Stimulated activated CD8-positive, alpha-beta memory T cell treated with anti-CD3 and anti-CD28 coated beads, Interleukin-7, amount 100 ng/mL, for 1 hour (primary cell): ENCODE measurements at places on chromosomes 3 and 15.

- DNase-seq = no peak
Measured at GRCh38 chr3:10563396-10563795, 58.0 kb upstream of the ATP2B2 start.

GRCh38 chr15:60399246-60399915 lies 1.6 kb upstream of the ANXA2 start:
- DNase-seq = no peak

GRCh38 chr15:73865904-73866303 lies 7.5 kb upstream of the TBC1D21 start:
- no peak for DNase-seq

DNA sequence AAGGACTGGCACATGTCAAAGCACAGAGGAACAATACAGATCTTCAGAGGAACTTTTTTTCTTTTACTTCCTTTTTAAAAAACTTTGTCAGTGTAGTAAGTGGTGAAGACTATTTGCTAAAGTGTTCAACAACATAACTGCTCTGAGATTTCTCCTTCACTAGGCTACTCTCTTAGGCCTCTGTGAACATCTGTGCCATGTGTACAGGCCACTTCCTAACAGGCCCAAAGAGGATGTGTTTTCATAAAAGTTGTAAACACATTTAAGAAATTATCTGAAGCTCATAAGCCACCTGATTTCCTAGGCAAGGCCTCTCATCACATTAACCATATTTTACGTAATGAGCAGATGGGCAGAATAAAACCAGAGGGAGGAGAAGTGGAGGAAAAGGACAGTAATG lies 235.4 kb downstream of the FHIT start:
- no peak for DNase-seq

DNA sequence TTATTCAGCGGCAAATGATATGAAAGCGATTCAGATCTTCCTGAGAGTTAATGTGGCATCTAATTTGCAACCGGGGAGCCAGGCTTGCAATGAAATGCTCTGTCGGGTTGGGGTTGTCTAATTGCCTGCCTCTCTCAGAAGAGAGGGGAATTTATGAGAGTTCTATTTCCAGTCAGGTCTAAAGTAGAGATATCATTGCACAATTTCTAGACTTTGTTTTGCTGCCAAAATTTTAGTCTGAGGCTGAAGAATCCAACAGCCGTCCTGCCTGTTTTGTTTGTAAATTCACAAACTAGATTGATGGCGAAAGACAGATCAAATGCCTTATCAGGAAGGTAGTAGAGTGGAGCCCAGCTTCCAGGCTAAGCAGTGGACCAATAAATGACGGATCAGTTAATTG lies 610 bp downstream of the LIPC start:
- no peak for DNase-seq

- DNase-seq = no peak
Measured at GRCh38 chr15:70351941-70352774, 254.4 kb upstream of the TLE3 start.

DNA sequence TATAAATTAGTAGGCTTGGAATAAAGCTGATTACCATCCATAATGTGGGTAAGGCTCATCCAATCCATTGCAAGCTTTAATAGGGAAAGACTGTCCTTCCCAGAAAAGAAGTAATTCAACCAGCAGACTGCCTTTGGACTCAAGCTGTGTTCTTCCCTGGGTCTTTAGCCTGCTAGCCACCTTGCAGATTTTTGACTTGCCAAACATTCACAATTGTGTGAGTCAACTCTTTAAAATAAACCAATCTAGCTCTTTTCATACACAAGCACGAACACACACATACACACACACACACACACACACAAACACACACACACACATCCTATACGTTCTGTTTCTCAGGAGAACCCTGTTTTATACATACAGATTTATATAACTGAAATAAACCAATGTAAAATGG lies 248.1 kb downstream of the NAALADL2 start:
- no peak for DNase-seq

- no peak for DNase-seq
Measured at GRCh38 chr3:107943786-107944523, 146.9 kb downstream of the CD47 start.

DNA sequence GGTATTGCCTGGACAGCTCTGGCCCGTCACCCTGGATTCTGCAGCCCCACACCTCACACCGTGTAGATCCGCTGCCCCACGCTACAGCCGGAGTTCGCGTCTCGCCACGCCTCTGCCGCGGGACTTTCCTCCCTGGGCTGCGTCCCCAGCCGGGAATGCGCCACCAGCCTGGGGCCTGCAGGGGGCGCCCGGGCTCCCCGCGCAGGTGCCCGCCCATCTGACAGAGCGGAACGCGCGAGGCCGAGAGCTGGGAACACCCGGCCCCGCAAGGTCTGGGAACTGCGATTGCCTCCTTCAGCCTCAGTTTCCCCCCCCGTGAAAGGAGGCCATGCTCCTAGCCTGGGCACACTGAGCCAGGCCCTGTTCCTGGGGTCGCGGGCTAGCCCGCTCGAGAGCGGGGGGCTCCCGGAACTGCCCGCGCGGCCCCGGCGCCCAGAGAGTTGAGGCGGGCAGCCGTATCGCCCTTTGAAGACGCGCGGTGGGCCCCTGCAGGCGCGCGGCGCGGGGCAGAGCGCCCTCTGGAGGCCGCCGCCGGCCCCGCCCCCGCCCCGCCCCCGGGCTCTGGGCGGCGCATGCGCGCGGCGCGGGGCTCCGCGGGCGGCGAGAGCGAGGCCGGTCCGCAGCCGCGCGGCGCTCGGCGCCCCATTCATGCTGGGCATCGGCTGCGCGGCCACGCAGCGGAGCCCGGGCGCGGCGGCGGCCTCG lies at the start of gene PLXNA1:
Gene PLXNA1, plus strand, starts transcription at position 645 of the 705 bp plus-strand sequence. CDS start 5,479 bp downstream, outside the sequence.
- DNase-seq = peak; percentile 66

DNA sequence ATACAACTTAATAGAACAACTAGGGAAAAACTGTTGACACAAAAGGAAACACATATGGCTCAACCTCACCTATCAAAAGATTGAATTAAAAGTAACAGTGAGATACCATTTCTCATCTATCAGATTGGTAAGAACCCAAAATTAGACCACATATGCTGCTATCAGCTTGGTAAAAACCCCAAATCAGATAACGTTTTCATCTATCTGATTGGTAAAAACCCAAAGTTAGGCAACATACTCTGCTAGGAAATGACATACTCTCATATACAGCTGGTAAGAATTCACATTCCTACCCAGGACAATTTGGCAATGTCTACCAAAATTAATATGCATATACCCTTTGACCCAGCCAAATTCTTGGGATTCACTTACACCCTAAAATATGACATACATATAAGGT lies 26.3 kb downstream of the NRG4 start:
- no peak for DNase-seq

GRCh38 chr3:171129827-171130226 lies 103.3 kb upstream of the SLC2A2 start:
- no peak for DNase-seq

- no peak for DNase-seq
Measured at GRCh38 chr3:45565342-45565741, 29.2 kb upstream of the LIMD1 start.

DNA sequence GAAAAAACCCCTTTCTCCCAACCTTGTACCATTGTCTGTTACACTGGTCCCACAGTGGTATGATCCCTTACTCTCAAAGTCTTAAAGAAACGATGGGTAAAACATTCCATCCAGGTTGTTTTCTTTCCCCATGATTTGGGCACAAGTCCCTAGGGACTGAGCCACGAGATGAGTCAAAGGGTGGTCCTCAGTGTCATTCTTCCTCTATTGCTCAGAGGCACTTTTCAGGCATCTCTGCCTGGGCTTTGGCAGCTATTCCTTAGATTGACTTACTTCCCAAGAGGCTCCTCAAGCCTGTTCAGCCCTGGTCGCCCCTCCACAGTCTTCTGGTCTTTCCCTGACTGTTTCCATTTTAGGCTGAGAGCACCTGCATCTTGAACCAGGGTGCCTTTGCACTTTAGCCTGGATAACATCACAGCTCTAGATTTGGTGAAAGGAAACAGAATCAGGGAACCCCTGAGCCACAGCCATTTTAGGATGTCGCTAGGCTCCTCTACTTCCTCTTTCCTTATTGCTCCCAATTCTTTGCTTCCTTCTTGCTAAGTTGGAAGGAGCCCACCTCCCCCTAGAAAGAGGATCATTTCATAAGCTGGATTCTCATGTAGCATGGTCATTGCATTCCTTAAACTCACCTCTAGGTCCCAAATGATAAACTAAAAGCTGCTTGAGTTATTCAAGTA lies 131.0 kb upstream of the TPRG1 start:
- DNase-seq = no peak

- DNase-seq = no peak
Measured at GRCh38 chr3:108283989-108284388, 12.4 kb upstream of the HHLA2 start.

GRCh38 chr3:59559721-59560435 lies 510.1 kb upstream of the CFAP20DC start:
- DNase-seq = no peak

GRCh38 chr3:55332176-55332575 lies 154.9 kb downstream of the WNT5A start:
- DNase-seq = no peak

DNA sequence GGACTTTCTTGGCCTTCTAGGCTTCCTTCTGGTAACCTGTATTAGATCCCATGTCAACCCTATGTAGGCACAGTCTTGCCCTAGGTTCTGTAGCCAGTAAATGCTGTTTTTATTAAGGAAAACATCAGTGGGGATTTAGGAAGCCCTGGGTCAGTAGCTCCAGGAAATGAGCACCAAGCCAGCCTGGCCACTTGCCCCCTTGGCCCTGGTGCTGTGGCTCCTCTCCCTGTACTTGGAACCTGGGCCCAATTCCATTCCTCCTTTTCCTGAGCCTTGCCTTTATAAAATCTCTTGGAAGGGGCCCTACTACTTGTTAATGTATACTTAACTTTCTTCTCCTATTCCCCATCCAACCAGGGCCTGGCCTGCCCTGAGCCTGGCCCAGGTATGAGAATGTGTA lies 243.8 kb upstream of the TPRG1 start:
- no peak for DNase-seq

DNA sequence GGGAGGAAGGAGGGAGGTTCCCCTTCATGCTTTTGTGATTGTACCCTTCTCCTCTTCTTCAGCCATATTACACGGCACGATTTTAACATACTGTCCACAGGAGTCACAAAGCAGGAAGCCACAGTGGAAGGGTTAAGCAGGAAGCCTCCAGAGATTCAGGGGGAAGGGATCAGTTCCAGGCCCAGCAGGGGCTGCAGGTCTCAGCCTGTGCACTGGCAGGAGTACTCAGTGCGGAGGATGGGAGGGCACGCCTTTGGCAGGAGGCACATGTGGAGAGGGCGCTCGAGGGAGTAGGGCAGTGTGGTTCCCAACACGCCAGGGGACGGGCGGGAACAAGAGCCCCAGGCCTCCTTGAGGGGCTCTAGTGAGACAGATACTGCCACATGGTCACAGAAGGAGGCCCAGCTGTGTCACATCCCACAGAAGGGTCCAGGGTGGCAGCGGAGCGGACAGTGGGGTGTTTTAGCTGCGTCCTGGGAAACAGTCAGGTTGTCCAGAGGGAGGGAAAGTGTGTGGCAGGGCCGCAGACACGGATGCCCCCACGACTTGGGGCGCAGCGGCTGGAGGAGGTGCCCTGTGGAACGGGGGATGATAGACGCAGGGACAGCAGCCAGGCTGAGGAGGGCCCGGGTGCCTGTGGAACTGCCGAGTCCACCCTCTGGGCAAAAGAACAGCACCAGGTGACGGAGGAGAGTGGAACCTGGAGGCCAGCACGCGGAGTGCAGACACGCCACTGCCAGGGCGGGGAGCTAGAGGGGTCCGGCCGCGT lies 77.5 kb downstream of the CHSY1 start:
- DNase-seq = no peak

- no peak for DNase-seq
Measured at GRCh38 chr3:134344560-134344959, 29.7 kb downstream of the AMOTL2 start.

DNA sequence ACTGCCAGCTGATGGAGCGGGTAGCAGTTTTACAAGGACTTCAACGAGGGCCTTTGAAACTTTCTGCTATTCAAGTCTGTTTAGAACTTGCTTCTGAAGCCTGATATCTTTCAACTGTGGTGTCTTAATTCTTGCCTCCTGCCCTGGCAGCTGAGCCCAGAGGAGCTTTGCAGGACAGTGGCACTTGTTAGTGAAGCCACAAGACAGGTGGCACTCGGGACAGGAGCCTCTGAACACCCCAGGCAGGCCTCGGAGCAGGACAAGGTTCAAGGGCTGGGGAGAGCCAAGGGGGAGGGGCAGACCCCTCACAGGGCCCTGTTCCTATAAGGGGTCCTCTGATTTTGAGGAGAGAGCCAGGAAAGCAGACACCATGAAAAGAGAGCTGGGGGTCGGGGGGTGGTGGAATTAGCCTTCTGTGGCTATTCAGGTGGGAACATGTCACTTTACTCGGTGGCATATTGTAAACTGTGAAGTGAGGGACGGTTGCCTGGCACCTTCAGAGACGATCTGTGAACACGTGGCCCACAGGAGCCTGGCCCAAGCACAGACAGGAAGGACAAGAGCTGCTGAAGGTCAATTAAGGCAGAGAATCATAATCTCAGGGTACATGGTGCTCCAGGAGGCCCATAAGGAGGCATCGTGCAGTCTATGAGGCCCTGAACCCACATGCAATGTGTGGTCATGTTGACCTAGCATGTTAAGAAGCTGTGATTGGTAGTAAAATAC lies 30.1 kb upstream of the KY start:
- DNase-seq = no peak

GRCh38 chr3:119219069-119219468 lies 21.6 kb downstream of the B4GALT4 start:
- DNase-seq = no peak

DNA sequence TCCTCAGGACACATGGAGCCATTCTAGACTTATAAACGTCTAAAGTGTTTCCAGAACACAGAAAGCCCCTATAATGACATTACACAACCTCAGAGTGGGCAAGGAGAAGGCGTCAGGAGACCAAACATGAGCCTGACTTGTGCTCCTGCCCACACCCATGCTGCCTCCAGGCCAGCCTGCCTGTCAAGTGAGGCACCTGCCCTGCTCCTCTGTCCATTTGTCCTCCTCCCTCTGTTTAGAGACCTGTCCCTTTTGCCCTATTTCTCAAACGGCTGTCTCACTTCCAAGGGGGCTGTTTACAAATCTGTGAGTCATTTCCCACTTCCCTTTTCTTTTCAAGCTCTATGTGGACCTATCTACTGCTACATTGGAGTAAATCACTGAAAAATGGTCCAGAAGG lies 21.0 kb downstream of the ZDHHC3 start:
- no peak for DNase-seq

- no peak for DNase-seq
Measured at GRCh38 chr3:99482191-99482590, 156.2 kb upstream of the COL8A1 start.

DNA sequence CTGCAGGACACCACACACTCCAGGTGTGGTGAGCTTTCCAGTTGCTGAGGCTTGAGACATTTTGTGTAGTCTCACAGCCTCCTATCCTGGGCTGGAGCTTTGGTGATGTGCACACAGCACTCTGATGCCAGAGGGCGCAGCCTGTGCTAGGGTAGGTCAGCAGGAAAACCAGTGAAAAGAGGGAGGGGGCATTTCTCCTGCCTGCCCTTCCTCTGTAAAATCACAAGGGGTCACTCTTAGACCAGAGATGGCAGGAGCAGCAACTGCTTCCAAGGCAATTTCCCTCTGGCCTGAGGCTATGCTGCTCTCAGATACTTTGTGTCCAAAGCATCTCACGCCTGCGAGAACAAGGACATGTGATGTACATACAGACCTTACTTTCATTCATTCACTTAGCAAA lies 16.5 kb upstream of the MUSTN1 start:
- no peak for DNase-seq

GRCh38 chr15:23569151-23569925 lies 3.9 kb downstream of the MKRN3 start:
- no peak for DNase-seq

- DNase-seq = no peak
Measured at GRCh38 chr3:183766107-183766506, 59.3 kb downstream of the MAP6D1 start.
